ENCODE measurements at places on chromosomes 7 and 10.

DNA sequence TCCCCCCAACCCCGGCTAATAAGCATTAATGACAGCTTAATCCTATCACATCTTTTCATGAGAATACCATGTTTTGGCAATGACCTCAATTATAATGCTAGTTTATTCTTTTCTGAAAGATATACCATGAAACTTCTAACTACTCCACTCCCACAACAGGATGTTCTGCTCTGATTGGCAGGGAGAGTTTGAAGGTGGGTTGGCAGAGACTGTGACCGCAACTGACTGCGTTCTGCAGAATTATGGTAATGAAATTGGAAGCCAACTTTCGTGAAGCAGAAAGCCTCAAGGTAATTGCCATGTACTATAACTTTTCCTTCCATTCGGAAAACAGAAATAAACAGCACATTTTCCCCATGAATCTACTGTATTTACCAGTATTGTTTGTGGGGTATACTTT lies 288.2 kb upstream of the SEMA3D start:
- no peak for DNase-seq

DNA sequence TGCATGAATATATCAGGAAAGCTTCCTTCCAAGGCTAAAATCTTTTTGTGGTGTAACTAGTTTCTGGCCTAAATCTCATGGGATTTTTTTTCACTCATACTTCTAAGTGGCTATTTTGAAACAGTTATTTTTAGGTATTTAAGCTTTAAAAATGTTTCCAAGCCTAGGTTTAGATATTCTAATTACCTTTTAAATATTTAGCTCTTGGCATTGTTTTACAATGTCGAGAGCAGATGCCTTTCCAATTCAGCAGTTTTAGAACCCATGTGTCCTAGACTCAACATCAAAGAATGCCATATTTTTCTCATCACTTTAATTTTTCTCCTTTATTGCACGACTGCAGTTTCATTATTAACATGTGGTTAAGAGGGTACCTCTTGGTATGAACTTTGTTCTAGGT lies 27.1 kb upstream of the STOX1 start:
- no peak for DNase-seq

GRCh38 chr10:6542999-6543430 lies 37.1 kb downstream of the PRKCQ start:
- no peak for DNase-seq

- peak; percentile 48 for DNase-seq
Measured at GRCh38 chr7:140060788-140061606, 1.8 kb downstream of the PARP12 start.

DNA sequence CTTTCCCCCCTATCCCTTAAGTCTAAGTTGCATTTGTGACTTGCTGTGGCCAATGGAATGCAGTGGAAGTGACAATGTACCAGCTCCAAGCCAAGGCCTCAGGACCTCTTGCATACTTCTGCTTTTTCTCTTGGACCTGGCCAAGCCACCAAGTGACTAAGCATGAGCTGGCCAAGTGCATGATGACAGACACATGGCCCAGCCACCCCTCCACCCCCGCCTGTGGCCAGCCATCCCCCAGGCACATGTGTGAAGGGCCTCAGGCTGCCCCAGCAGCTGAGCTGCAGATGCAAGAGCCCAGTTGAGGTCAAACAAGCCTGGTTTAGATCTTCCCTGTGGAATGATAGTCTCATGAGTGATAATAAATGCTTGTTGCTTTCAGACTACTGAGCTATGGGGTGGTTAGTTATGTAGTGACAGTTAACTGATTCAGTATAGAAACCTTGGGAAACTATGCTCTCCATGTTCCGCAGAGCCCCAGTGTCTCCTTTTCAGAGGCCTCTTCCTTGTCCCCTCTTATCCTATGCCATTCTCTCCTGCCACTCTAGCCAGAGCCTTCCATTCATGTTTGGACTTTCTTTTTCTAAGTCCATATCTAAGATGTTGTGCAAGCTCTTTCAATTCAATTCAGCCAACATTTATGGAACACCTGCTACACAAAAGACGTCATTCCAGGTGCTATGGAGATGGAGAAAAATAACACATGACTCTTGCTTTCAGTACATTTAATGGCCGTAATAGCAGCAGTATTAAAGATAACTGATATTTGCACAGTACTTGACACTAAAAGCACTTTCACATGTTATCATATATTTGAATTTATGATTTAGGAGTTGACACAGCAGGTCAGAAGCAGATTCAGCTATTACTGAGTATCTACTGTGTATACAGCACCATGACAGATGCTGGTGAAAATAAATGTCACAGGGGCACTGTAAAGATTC lies 55.5 kb upstream of the LOXL4 start:
- peak; percentile 37 for DNase-seq

DNA sequence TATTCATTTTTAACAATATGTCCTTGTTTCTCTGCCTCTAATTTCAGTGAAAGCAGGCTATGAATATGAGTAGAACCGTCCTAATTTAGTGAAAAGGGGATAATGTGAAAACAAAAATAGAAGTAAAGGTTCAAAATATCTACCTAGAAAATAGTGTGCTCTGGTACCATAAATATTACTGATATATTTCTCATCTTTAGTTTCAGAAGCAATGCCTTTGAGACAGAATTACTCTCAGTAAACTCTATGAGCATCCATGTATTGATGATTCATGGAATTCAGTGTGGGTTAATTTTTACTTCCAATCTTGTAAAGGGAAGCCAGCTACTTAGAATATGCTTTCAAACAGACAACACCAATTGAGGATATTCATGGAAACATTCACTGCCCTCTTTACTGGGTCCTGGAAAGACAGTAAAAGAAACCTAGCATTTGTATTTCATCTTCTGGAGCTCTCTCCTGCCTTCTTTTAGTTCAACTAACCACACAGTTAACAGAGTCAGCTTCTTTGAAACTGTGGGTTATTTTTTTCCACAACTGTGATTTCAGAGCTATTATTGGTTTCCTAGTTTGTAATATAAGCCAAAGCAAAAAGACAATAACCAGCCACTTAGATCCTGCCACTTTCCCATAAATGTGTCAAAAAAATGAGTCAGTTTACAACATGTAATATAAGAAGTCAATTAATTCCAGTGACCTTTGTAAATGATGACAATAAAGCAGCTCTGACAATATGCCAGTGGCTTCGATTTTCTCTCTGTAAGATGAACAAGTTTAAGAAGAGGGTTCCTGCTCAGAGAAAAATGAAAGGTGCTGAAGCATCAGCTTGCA lies 1.7 kb downstream of the LRRN3 start:
- DNase-seq, result no peak

GRCh38 chr10:89440226-89441009 lies 26.1 kb downstream of the IFIT5 start:
- DNase-seq, result no peak

DNA sequence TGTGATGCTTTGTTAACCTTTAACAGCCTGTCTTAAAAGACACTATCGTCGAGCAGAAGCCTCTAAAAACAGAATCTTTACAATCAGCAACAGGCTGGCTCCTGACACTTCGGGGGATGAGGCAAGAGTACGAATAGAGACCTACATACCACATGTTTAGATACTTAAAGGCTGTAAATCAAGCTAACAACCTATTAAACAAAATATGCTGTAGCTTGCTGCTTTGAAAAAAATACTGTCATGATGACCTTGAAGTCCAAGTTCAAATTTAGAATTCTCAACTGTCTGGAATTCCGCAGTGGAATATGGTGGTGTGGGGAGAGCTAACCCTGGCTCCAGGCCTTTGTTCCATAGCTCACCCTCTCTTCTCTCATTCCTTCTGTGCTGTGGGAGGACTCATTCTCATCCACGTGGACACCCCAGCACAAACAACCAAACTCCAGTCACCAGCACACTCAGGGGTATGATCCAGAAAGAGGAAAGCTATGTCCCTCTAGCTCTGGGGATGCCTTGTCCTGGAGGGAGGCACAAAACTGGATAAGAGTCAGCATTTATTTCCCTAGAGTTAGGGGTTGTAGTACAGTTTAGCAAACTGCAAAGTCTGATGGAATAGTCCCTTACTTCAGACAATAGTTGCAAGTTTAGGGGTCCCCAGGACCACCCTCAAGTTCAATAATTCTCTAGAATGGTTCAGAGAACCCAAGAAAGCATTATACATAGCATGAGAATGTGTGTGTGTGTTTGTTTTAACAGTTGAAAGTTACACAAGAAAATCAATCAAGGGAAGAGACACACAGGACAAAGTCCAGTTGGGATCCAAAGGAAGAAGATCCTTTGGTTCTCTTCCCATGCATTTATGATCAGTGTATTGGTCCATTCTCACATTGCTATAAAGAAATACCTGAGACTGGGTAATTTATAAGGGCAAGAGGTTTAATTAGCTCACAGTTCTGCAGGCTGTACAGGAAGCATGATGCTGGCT lies 196.1 kb upstream of the SVIL start:
- DNase-seq, result no peak

- DNase-seq, result no peak
Measured at GRCh38 chr7:127683776-127684681, 32.0 kb downstream of the SND1 start.

DNA sequence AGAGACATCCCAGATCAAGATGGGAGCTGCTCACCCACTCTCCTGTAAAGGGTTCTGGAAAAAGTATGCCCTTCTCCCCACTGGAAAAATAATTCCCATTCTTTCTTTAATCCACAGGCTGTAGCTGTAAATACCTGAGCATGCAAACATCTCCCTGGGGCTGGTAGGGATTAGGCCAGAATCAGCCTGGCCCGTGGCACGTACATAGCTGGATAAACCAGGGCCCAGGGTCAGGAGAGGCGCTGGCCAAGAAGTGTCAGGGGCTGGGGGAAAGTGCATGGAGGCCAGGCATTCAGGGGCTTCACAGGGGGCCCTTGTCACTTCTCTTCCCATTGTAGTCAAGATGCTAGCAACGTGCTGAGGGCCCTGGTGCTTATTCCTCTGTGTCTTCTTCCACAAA lies 30.7 kb upstream of the AQP1 start:
- no peak for DNase-seq

DNA sequence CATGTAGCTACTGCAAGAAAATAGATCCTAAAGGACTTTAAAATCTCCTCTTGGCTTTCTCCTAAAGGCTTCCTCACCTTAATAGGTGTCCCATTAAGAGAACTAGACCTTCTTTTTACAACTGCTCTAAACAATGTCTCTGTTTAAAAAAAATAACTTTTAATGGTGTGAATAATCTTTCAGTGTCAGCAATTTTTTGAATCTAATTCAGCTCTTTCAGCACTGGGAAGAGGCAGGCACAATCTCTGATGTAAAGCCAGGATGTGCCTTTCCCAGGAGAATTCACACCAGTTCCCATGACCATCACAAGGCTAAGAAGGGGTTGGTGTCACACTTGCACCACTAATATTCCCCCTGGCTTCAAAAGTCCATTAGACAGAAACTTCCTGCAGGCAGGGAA lies 254.6 kb downstream of the XPNPEP1 start:
- DNase-seq, result no peak

DNA sequence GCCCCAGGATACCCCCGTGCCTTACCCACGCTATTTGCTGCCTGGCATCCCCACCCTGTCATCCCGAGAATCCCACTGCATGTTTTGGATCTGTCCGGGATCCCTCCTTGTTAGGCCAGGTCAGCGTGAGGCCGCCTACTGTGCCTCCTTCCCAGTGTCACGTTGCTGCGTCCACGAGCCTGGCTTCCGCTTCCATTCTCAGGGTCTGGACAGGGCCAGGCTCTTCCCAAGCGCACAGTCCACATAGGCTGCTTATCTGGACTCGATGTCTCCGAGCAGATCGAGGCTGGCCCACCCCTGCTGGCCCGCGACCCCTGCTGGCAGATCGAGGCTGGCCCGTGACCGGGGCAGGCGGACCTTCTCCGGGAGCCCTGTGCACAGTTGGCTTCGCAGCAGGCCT lies 27.1 kb downstream of the FOXK1 start:
- DNase-seq, result no peak

DNA sequence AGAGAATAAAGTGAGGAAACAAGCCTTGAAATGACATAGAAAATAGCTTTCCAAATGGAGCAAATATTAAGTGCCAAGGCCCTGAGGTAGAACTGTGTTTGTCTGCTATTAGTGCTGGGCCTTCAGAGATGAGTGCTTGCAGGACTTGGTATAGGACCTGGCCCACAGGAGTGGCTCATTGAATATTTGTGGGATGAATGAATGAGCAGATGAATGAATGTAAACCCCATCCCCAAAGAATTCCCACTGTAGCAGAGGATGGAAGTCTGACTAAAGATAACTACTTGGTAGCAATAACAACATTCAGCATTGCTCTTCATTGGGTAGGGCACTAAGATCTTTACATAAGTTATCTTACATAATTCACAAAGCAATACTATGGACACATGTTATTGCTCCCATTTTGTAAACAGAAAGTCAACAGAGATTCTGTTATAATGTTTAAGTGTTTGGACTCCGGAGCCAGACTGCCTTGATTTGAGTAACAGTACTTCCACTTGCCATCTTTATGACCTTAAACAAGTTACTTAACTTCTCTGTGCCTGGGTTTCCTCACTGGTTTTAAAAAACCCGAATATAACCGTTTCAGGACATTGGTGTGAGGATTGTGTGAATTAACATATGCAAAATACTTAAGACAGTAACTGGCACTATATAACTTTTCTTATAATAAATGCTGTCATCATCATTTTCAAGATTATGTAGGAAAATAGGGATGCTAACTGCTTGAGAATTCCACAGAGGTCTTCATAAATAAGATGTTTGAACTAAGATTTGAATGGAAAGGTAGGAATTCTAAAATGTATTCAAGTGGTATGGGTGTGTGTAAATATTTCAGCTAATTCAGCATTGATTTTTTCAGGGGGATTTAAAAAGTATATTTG lies 141.9 kb downstream of the PRKG1 start:
- DNase-seq, result no peak

- DNase-seq, result no peak
Measured at GRCh38 chr7:45687185-45687560, 113.0 kb downstream of the ADCY1 start.

DNA sequence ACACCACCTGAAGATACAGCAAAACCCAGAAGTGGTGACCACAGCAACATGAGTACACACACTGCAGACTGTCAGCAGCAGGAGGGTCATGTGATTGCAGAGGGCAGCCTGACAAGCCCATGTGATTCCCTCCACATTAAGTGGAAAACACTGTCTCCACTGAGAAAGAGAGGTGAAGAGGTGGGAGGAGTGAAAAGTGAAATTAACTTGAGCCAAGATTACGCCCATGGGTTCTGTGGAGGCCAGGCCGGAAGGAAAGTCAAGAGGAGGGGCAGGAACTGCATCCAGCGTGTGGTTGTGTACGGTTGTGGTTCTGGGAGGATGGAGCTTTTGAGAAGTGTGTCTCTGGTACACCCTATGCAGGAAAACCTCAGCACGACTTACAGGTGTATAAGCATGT lies 138.5 kb downstream of the PLXNA4 start:
- DNase-seq, result no peak

GRCh38 chr10:30782537-30783461 lies 153.2 kb upstream of the LYZL2 start:
- DNase-seq, result no peak

- no peak for DNase-seq
Measured at GRCh38 chr7:127907110-127908040, 123.9 kb downstream of the LRRC4 start.

DNA sequence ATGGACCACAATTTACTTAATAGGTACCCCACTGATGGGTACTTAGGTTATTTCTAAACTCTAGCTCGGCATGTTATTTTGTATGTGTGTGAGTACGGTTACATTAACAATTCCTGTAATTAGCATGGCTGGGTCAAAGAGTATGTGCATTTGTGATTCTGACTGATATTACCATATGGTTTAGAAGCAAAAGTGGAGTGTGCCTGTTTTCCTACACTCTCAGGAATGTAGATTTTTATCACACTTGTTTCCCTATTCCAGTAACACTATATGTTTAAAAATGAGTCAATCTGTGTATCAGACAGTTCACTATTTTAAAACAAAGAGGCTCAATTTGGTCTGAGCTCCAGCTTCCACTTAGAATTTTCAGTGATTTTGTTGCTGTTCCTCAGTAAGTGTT lies 44.6 kb upstream of the GSDME start:
- no peak for DNase-seq
